ENCODE measurements at places on chromosomes 6 and 20.
A peak's percentile ranks its signal among the peaks of the same experiment; 100 is the strongest.

DNA sequence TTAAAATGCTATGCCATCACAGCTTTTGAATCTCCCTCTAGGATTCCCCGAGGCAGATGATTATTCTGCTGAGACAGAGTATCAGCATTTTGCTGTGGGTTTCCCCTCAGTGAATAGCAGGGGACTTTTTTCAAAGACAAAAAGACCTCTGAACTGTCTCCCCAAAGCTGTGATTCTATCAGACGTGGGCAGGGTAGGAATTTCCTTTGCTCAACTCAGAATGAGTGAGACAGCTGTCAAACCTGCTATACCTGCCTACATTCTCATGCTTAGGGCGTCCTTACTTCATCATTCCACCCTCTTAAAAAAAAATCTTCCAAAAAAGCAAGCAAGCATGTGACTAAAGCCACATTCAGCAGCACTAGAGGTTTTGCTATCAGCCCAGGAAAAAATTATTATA, 147.6 kb upstream of the FAM83B start:
- no peak for DNase-seq

DNA sequence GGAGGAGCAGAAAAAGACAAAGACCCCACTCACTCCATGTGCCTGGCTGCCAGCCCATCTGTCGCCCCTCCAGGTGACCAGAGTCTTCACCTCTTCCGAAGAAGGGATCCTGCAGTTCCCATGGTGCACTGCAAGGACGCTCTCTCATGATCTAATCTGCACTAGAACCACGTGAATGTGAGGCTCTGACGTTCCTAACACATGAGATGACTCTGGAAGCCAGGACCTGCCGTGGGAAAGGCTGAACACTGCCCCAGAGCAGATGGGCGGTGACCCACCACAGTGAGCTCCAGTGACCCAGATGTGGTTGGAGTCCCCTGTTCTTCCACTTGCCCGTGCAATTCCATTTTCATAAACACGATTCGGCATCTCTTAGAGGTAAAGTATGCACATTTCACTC, 39.6 kb upstream of the PDE10A start:
- no peak for DNase-seq

DNA sequence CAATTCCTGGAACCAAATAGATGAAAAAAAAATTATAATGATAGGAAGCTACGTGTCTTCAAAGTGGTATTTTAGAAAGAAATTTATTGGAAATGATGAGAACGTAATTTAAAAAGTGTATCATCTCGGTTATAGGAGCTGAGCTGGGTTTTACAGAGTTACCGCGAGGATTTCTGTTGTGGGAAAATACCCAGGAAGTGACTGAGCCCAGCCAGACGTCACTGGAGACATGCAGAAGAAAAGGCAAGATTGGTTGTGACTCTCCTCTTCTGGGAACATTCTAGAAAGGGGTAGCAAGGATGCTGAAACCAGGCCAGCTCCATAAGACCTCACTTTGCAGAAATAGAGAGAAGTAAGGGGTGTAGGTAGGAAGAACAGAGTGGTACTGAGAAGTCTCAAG, 95.9 kb upstream of the ADGRF1 start:
- no peak for DNase-seq

DNA sequence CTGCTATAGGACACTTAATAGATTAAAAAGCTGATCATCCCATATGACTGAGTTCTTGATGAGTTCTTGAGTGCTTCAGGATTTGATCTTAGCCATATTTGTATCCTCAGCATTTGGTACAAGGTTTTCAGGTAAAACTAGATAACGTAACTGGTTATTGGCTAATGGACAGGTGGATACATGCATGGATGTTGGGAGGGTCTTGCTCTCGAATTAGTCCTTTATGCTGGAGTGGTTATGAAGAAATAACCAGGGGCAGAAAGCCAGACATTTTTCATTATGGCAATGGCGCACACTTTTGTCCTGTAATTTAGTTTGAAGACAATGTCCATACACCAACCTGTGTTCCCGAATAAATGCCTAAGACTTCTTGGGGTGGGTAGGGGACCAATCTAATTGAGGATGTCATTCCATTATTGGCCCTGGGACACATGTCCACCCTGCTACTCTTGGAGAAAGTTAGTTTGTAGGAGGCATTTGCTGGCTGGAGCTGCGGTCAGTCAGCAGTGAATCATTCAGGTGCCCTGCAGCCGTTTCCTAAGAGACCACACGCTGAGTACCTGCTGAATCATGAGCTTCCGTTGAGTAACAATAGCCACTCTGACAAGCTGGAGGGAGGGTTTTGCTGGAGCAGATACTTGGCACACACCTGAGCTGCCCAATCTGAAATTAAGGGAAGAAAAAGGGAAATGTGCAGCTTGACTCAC, 194.4 kb downstream of the FOXA2 start:
- peak; percentile 82 for DNase-seq

DNA sequence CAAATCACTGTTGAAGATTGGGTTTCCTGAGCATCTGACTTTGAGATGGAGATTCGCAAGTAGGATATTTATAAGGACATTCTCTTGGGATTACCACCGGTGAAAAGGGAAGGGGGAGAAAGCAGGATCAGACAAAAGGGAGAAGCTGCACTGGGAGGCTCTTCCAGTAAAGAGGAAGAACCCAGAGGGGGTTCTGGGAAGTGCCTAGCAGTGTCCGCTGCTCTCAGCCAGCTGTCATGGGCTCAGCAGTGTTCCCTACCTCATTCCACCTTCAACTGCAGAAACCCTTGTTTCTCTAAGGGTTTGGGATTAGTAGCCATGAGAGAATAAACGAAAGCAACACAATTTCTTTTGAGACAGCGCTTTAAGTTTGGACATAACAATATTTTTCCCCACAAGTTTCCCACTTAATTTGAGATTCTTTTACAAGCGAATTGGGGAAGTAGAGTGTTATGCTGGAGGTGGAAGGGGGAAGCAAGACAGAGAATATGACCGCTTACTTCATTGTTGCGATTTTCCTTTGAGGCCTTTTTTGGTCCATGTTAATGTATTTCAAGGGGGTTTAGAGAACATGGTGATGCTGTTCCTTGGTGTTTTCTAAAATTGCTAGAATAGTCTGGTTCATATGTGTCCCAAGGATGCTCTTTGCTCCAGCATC, 154.5 kb upstream of the SCGN start:
- DNase-seq = no peak

DNA sequence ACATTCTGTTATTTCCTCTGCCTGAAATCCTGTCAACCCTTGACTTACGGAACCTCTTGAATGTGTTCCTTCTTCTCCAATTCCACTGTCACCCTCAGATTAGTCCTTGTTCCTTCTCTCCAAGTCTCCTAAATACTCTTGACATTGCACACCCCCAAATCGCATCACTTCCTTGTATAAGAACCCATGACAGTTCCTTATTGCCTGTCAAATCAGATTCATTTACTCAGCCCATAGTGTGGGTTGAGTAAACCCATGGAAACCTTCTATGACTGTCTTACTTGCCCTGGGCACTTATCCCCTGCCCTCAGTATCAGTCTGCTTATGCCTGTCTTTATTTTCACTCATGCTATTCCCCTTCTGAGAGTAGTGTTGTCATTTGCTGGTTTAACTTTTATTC, 40.5 kb downstream of the ARMC2 start:
- no peak for DNase-seq

DNA sequence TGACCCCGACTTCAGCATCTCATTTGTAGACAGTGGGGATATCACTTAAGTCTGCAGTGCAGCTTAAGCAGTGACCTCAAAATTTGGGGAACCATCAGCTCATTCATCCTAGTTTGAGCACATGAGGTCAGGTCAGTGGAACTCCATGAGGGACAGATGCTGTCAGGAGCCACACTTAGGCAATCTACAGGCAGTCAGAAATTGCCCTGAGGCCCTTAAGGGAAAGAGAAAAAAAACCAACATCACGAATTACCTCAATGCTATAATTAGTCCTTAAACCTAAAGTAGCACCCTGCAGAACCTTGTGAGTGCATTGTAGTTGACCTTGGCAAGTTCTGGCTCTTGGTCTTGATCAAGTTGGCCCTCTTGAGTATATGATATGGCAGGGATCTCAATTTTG, 21.1 kb downstream of the TMEM74B start:
- DNase-seq = no peak

DNA sequence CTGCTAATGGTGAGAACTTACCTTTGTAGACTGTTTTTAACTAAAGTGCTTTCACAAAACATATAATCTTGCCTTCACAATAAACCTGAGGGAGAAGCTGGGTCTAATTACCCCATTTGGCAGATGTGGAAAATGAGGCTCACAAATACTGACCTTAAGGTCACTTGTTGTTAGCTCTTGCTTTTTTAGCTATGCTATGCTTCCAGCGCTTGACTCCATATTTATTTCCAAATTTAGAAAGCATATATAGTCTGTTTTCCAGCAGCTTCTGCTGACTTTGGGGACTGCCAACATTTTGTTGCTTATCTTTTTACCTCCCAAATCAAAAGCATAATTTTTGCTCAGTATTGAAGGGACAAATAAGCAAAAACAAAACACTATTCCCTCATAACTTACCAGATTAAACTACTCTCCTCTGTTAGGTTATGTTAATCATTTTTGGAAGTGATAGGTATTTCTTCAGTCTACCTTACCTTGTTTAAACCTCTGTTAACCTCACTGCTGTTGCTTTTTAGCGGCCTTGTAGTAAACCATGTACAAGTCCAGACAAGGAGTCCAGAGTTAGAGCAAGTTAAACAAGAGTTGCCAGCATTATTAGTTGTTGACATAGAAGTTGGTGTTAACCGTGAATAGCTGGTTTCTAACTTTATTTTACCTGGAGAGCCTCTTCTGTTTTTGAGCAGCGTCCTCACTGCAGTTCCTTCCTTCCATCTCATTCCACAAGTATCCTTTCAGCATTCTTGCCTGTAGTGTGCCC, 4.9 kb upstream of the BTBD3 start:
- DNase-seq = no peak

GRCh38 chr20:21020659-21021471, 85.3 kb downstream of the LINC00237 start:
- DNase-seq = no peak

DNA sequence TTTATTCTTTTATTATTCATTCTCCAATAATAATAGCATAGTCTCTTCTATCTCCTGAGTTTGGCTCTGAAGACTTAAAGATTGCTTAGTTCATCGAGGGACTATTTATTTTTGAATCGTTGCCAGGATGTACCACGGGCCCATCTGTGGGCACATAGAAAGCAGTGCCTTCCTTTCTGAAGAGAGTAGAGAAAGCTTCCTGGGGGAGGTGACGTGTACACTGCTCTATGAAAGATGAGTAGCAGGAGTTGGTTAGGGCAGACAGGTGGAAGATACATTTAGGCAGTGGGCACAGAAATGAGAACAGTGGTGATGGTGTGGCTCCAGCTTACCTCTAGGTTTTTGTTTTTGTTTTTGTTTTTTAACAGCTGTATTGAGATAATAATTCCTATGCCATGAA, 98.4 kb downstream of the CDKAL1 start:
- no peak for DNase-seq

- DNase-seq = no peak
Observed at GRCh38 chr6:106648651-106649308, 19.4 kb downstream of the QRSL1 start.

GRCh38 chr6:146931214-146931613, 273.0 kb upstream of the STXBP5 start:
- no peak for DNase-seq

- DNase-seq = no peak
Observed at GRCh38 chr6:143504369-143504768, 7.2 kb downstream of the FUCA2 start.
